ENCODE measurements at places on chromosomes 2 and 18.

DNA sequence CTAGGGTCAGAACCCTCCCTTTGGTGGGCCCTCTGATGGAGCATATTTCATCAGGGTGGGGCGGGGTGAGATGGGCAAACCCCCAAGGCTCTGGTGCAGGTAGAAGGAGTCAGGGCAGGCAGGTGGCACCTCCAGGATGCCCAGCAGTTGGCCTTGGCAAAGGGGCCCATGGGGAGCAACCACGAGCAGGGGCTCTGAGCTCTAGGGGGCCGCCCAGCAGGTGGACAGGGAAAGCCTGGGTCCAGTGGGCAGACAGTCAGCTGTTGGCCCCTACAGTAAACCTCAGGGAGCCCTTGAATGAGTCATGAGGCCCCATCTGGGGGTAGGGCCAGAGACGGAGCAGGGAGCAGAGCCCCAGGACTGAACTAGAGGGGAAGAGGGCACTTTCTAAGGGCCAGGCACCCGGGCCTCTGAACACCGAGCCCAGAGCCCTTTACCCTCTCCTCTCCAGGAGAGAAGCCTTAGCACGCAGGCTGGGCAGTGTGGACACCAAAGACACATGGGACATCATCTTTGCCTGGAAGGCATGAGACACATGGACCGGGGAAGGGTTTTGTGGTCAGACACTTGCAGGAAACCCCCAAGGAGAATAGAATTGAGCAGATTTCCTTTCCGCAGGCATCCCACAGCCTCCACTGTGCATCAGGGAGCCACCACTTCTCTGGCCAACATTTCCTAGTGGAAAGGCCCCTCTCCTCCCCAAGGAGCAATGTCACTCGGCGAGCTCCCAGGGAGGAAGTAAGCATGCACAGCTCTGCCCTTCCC lies 257.3 kb downstream of the GLI2 start:
- no peak for DNase-seq

GRCh38 chr2:241082341-241083090 lies 19.6 kb downstream of the MTERF4 start:
- no peak for DNase-seq

DNA sequence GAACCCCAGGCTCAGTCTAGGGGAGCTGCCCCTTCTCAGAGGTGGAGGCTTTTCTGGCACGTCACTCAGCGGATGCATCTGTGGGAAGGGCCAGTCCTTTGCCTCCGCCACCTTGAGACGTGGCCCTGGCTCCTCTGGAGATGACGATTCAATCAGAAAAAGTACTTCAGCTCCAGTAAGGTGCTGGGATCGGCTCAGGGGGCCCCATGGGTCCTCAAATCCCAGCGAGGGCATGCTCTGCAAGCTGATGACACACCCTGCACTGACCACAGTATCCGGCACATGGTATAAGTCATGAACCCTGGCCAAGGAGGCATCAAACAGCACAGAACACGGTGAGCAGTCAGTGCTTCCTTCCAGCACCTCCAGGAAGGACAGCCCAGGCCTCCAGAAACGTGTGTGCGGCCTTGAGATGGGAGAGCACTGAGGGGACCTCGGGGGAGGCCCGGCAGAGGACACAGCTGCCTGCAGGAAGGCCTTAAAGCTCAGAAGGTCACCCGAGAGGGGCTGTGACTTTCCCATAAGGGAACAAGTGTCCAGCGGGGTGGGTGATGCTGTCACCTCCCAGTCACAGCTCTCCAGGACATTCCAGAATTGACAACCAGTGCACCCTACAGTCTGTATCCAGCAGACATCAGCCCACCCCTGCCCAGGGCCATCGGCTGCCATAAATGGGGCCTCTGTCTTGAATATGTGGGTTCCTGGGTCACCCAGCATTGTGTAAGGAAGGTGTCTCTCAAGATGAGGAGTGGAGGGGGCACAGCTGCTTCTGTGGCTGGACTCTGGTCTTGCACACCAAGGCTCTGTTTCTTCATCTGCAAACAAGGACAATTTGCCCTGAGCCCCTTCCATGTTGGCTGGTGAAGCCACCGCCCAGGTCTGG lies 205.8 kb downstream of the NDUFA10 start:
- no peak for DNase-seq

GRCh38 chr18:79203017-79203605 lies 133.9 kb downstream of the ATP9B start:
- no peak for DNase-seq

GRCh38 chr2:160878618-160879017 lies 281.6 kb upstream of the TANK start:
- DNase-seq, result no peak

- DNase-seq, result no peak
Observed at GRCh38 chr2:18154259-18154658, 275.8 kb downstream of the KCNS3 start.

All from NCI-H1436 treated with DMSO at 0.1 percent for 48 hours (cell line).